ENCODE measurements at places on chromosomes 12 and 14.

GRCh38 chr14:30872602-30873001 is 1.8 kb upstream of the COCH start:
- DNase-seq: no peak

GRCh38 chr14:37972941-37973887 is 234.5 kb upstream of the SSTR1 start:
- DNase-seq: no peak

DNA sequence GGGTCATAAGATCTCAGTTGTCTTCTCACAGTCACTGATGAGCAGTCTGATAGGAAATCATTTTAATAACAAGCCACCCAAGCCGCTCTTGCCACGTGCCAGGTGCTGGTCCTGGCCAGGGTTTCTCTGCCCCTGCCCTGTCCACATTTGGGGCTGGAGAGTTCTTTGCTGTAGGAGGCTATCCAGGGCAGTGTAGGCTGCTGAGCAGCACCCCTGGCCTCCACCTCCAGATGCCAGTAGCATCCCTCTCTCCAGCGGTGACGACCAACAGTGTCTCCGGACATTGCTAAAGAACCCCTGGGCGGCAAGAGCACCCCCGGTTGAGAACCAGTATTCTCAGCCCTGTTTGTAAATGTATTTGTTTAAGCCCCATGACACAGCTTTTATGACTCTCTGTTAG is 243.7 kb downstream of the GLT1D1 start:
- DNase-seq: no peak

GRCh38 chr12:63941166-63941800 is 96.8 kb downstream of the SRGAP1 start:
- DNase-seq: no peak

DNA sequence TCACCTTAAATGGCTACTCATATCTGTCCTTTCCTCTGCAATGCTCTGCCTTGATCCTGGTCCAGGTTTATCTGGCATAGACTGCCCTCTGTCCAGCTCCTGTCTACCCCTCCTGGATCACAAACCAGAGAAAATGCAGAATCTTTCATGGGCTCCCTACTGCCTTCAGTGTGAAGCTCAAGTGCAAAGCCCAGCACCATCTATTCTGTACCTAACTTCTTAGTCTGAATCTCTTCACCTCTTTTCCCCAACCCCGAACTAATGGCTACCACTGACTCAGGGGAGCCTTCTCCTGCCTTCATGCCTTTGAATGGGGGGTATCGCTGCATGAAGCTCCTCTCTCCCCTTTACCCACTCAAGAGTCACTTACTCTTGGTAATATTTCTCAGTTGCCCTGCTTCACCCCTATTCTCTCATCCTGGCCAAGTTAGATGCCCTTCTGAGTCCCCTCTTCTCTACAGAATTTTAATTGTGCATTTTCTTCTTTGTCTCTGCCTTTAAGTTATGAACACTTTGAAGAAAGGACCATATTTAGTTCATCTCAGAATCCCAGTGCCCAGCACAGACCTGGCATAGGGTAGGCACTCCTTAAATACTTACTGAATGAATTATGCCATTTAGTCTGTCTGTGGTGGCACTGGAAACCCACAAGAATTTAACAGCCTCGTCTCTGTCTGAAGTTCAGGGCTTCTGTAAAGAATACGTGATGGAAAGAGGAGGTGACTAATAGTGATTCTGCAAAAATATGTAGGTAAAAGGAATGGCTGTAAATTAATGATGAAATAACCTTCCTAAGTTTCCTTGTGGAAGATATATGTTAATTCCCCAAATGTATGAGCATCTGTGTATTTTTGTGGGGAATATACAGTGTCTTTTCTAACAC is 191.3 kb upstream of the AMIGO2 start:
- DNase-seq: no peak
